Osteocyte (in vitro differentiated cells): ENCODE measurements at places on chromosomes 16 and 17. TPM values are rescaled to one million over a fixed set of nuclear protein-coding genes. Genes with fewer than 3 reads are reported as not detected.

DNA sequence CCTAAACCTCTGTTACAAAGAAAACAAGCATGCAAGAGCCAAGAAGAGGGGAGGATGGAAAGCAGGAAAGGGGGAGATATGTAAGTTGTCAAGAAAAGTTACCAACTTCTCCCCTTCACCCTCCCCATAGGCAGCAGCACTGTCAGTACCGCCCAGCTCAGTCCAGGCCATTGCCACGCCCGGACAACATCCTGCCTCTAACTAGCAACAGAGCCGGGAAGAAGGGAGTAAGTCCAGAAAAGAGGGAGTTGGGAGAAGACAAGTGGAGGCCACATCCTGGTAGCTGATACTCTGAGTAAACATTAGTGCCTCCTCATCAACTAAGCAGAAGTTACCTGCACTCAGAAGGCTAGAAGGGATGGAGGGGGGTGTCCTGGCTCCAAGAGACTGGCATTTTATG, 113.6 kb downstream of the SMG6 start:
- H3K27me3 ChIP-seq: no peaks in the 10 kb centered on the region
- peaks cover 22% of the 10 kb centered on the region for H3K4me1 ChIP-seq

DNA sequence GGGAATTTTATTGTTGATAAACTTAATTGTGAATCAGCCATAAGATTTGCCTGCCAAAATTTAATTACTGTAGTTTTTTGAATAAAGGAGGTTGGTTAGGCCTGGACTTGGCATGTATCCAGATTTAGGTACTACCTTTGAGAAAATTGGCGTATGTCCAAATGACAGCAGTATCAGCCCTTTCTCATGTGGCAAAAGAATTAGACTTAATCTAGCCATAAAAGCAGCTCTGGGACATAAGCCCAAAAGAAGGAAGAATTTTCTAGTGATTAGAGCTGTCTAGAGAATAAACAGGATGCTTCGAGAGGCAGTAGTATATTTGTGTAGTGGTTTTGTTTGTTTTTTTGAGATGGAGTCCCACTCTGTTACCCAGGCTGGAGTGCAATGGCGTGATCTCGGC, 27.7 kb downstream of the PPM1E start:
- H3K4me3 ChIP-seq: no peak overlapping the region
- H3K27me3 ChIP-seq: no peaks in the 10 kb centered on the region
- H3K4me1 ChIP-seq: peaks cover 17% of the 10 kb centered on the region
- no peak for DNase-seq

- peaks cover 11% of the 10 kb centered on the region for H3K4me1 ChIP-seq
- H3K36me3 ChIP-seq: no peaks in the 10 kb centered on the region
- H3K27me3 ChIP-seq: peaks cover 54% of the 10 kb centered on the region
- H3K4me3 ChIP-seq: no peak overlapping the region
- no peak overlapping the region for H3K27ac ChIP-seq
Measured at GRCh38 chr17:46854515-46854914, 3.1 kb downstream of the WNT9B start.

DNA sequence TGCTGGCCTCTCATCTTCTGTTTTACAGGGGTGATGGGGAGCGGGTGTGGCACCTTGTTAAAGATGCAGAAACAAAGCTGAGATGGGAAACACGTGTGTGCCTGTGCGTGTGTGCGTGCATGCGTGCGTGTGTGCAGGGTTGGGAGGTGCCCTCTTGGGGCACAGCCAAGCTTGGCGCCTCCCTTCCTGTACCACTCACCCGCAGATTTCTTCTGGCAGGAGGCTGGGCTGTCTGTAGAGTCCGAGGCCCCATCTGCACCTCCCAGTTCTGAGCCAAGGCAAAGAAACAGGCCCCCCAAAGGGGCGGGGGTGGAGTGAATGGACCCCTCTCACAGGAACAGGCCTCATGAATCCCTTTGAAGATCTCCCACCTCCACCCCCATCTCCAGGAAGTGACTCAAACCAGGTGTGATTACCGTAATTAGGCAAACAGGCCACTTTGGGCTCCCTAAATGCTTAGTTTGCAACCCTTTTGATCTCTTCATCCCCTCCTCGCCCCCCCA, 20.9 kb downstream of the TNS4 start:
- H3K27ac ChIP-seq: peak overlapping the region; percentile 31
- H3K27me3 ChIP-seq: no peaks in the 10 kb centered on the region
- H3K36me3 ChIP-seq: no peaks in the 10 kb centered on the region
- no peak for DNase-seq
- no peak overlapping the region for H3K4me3 ChIP-seq

DNA sequence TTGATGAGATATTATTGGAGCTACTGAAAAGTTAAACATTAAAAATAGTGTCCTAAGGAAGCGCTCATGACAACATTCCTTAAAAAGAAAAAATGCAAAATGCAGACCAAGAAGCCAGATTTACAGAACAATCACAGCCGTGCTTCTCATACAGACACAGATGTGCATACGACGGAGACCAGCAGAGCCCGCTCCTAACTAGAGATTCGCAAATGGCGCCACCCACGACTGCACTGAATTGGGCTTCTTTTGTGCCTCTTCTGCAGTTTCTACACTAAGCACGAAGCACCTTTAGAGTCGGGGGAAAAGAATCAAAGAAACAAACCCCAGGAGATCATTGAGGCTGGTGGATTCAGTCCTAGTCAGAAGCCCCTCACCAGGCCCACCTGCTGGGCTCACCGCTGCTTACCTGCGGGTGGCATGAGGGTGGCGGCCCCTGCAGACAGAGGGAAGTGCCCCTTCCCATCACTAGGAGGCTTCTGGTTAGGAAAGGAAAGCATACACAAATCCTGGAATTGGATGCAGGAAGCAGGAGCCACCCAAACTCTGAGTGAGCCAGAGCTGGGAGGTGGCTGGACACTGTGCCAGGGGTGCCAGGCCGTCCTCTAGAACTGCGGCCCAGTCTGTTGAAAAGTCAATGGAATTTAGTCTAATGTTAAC, 64.9 kb upstream of the CHMP6 start:
- no peak for DNase-seq
- peaks cover 12% of the 10 kb centered on the region for H3K36me3 ChIP-seq
- no peaks in the 10 kb centered on the region for H3K27me3 ChIP-seq
- peaks cover 33% of the 10 kb centered on the region for H3K4me1 ChIP-seq
- no peak overlapping the region for H3K4me3 ChIP-seq
- H3K27ac ChIP-seq: peak overlapping the region; percentile 16

DNA sequence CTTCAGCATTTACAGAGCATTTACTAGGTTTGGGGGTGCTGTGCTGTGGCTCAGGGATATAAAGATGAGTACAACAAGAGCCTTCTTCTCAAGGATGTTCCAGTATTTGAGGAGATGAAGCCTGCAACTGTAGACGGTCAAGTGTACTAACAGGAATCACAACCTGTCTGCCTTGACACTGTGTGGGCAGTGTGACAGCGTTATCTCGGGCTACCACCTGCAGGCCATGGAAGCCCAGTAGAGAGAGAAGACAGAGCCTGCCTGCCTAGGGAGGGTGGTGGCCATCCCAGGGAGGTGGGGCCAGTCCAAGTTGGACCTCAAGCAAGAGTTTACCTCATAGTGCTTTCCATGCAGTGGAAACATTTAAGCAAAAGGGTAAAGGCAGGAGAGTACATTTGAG, 215.1 kb upstream of the ASIC2 start:
- no peaks in the 10 kb centered on the region for H3K27me3 ChIP-seq
- no peak for DNase-seq
- no peak overlapping the region for H3K4me3 ChIP-seq
- no peaks in the 10 kb centered on the region for H3K4me1 ChIP-seq
- H3K36me3 ChIP-seq: no peaks in the 10 kb centered on the region

Gene CLEC18B
- 0.24 TPM in 1 of 2 replicates, not detected in the other for total RNA-seq

Gene PRDM7
- total RNA-seq: not detected in 2 replicates
